Fibroblast of lung (primary cell): ENCODE measurements at places on chromosomes 3 and 15.

DNA sequence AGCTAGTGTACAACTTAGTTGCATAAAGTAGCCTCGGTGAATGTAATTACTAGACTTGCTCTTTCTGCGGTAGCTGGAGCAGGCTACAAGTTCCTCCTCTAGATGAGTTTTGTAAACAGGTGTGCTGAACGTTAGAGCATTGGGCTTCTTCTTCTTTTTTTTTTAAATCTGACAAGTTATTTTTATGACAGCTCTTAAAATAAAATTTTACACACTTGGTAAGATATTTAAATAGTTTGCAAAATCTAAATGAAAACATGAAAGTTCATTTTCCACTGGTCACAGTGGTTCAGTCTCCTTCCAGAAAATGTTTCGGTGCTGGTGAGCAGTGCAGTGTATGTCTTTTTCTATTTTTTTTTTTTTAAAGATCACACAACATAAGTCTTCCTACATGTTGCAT is 3.0 kb downstream of the CCR9 start:
- no peak overlapping the region for H3K4me3 ChIP-seq
- H3K27ac ChIP-seq, result no peak overlapping the region
- H3K36me3 ChIP-seq, result no peaks in the 10 kb centered on the region
- H3K4me1 ChIP-seq, result no peaks in the 10 kb centered on the region
- peaks cover 12% of the 10 kb centered on the region for H3K27me3 ChIP-seq
- DNase-seq, result no peak

DNA sequence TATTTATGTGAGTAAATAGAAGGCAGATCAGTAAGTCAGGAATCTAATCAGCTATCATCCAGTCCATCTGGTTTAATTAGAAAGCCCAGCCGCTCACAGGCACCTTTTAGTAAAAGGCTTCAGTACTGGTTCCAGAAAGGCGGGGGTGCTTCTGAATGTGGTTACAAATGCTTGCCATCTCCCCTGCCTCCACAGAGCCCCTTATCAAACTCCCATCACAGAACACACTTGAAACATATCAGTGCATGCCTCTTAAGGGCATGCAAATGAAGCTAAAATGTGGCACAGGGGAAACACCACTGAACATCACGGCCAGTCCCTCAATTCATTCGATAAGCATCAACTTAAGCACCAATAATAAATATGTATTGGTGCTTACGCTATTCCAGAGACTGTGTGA is 261.4 kb downstream of the RORA start:
- no peak for DNase-seq
- H3K4me1 ChIP-seq, result peaks cover 25% of the 10 kb centered on the region
- H3K4me3 ChIP-seq, result no peak overlapping the region

GRCh38 chr3:38307599-38307998 is 25.5 kb downstream of the SLC22A14 start:
- H3K36me3 ChIP-seq, result no peaks in the 10 kb centered on the region
- no peak overlapping the region for H3K4me3 ChIP-seq
- no peak for DNase-seq
- H3K27me3 ChIP-seq, result peaks cover 7% of the 10 kb centered on the region
- no peak overlapping the region for H3K27ac ChIP-seq
- no peaks in the 10 kb centered on the region for H3K4me1 ChIP-seq

DNA sequence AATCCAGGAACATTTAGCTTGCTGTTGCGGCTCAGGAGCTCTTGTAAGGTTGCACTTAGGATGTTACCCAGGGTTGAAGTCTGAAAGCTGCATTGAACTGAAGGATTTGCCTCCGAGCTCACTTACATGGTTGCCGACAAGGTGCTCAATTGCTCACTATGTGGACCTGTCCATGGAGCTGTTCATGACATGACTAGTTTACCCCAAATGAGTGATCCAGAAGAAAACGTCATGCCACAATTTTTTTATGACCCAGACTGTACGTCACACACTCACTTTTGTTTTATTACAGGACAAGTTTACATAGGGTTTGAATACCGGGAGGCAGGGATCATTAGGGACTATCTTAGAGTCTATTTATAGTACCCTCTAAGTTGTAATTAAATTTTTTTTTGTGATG is 21.0 kb upstream of the CLDN11 start:
- H3K27me3 ChIP-seq, result no peaks in the 10 kb centered on the region
- H3K36me3 ChIP-seq, result no peaks in the 10 kb centered on the region
- no peaks in the 10 kb centered on the region for H3K4me1 ChIP-seq
- no peak overlapping the region for H3K4me3 ChIP-seq
